ENCODE measurements at places on chromosomes 1 and 21. TPM values are rescaled to one million over a fixed set of nuclear protein-coding genes. Genes with fewer than 3 reads are reported as not detected.
A peak's percentile ranks its signal among the peaks of the same experiment; 100 is the strongest.

DNA sequence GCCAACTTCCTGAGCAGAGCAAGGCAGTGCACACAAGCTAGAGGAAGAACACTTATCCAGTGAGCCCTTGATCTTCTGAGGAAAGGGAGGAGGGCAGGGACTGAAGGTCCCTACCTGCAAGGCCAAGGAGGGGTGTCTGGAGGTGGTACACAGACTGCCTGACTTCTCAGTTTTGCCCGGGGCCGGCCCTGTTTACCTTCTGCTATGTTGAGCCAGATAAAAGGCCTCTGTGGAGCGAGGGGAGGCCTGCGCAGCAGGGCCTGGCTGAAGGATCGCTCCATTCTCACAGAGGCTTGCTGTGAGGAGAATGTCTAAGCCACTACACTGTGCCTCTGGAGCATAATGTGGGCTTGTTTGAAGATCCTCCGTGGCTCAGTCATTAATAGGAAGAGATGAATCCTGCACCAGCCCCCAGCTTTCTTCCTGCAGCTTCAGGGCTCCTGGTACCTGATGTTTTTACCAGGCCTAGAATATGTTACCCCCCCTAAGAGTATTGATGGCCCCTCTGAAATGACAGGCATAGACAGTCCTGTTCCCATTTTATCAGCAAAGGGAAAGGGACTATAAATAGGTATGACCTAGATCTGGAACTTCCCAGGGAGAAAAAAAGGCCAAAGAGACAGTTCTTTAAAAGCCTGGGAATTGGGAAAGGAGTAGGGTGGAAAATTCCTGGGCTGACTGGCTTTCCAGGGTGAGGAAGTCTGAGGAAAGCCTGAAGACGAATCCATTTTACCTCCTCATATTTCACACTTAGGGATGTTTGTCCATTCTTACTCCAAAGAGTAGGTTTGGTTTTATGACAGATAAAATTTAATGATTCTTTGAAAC, 4.7 kb downstream of the POGK start:
- DNase-seq = peak; percentile 14

- DNase-seq = peak; percentile 92
Observed at GRCh38 chr1:37946703-37947360, at the start of gene INPP5B. INPP5B (minus strand) TSS chr1:37947053; CDS start chr1:37946308, 745 bp downstream.

DNA sequence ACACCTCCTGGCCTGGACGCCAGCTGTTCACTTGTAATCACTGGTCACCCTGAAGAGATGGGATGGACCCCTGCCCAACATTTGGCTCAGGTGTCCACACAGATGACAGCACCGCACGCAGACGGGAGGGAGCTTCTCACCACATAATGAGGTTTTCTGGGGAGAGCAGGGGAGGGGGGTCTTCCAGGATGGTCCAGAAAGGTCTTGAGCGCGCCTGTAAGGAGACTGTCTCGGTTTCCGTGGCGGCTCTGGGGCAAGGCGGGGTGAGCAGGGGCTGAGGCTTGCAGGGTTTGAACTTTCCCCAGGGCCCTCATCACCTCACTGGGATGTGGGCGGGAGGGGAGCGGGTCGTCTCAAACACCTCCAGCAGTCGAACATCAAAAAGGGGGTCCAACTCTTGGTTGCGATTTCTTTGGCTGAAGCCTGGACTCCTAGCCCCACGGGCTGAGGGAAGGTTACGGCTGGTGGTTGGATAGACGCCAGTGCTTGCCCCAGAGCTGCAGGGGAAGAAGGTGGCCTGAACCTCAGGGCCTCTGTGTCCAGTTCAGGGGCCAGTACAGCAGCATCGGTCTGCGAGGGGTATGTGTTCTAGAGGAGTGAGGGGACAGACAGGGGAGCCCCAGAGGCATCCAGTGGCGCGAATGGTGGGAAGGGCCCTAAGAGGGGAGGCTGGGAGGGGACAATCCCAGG, 53.8 kb downstream of the PRKCZ start:
- no peak for DNase-seq

Gene ACKR1
- total RNA-seq = not detected

Gene TOR1AIP2
- 105 TPM for total RNA-seq

Gene TOR1AIP1
- 30.0 TPM for total RNA-seq

- DNase-seq = no peak
Observed at GRCh38 chr1:109488201-109488600, 4.5 kb downstream of the ATXN7L2 start.

DNA sequence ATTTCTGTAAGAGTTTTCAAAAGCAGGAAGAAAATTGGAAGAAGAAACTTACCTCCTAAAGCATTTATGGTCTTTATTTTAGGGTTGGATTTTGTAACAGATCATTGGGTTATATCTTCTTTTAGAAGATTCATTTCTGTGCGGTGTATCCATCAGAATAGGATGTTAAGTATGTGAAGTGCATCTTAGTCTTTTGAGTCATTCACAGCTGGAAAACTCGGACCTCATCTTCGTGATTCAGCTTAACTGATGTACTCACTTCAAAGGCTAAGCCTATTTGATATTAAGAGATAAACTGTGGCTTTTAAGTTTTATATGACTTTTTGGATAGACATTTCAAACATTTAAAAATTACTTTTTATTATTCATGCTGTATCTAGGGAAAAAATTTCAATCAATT, 56.3 kb downstream of the GIPC2 start:
- peak; percentile 75 for DNase-seq

Gene PIGM
- 7.7 TPM for total RNA-seq

GRCh38 chr1:7781501-7781900, 2.6 kb upstream of the PER3 start:
- DNase-seq = no peak

- DNase-seq = peak; percentile 67
Observed at GRCh38 chr1:226708342-226708780, 30.7 kb downstream of the ITPKB start.

Gene SLC45A3
- total RNA-seq = 1.7 TPM

Gene WNT9A
- total RNA-seq = 0.99 TPM

Gene SH2D1B
- total RNA-seq = under 0.01 TPM

DNA sequence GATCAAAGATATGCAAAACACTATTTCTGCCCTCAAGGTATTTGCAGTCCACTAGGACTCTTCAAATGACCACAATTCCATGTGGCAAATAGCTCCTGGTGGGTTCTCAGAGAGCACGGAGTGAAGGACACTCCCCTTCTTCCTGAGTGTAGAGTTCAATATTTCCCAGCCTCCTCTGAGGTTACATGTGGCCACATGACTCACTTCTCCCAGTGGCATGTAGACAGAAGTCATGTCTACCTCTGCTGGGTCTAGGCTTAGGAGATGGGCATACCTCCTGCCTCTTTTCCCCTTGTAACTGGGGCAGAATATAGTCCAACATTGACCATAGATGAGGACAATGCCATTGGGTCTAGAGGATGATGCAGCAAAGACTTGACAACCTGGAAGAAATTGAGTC, 191.4 kb downstream of the MIS18A start:
- no peak for DNase-seq
